WTC11 (cell line): ENCODE measurements at places on chromosomes 2 and 18. TPM values are rescaled to one million over a fixed set of nuclear protein-coding genes. Genes with fewer than 3 reads are reported as not detected.

GRCh38 chr2:96525211-96525507 is 11.4 kb upstream of the ARID5A start:
- no peak for DNase-seq

GRCh38 chr2:99863903-99864270 is 278.5 kb downstream of the AFF3 start:
- DNase-seq, result no peak

- DNase-seq, result no peak
These were observed 63.3 kb upstream of the EFEMP1 start for GRCh38 chr2:55986700-55987440.

GRCh38 chr2:164898475-164898874 is 56.9 kb downstream of the SLC38A11 start:
- DNase-seq, result no peak

DNA sequence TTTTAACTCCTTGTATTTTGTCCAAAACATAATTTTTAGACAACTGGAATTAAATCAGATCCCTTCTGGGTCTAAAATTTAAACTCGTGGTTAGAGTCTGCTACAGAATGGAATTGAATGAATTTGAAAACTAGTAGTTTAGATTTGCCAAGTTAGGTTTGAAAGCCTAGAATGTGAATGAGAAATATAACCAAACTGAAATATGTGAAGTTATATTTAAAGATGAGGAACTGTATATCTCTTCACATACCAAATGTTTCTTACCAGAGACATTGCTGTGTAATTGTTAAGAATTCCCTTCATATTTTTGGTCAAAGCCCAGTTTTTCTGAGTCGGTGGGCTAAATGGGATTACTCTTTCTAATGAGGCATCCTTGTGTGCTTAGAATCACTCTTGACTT is 74.2 kb downstream of the LPIN1 start:
- no peak for DNase-seq

DNA sequence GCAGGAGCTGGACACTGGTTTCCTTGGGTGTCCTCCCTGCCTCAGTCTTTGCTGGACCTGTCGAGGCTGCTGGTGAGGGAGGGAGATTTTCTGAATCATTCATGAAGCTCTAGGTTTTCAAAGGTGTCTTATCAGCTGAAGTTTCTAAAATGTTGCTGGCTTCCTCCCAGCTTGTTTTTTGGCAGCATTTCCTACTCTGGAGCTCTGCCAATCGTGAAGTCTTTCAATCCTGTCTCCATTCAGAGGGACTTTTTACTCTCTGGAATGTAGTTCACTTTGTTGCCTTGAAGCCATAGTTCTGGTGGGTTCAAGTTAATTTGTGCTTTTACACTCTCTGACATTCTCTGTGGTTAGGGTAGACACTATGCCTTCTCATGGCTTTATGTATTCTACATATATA is 23.9 kb downstream of the SNTG2 start:
- DNase-seq, result no peak

DNA sequence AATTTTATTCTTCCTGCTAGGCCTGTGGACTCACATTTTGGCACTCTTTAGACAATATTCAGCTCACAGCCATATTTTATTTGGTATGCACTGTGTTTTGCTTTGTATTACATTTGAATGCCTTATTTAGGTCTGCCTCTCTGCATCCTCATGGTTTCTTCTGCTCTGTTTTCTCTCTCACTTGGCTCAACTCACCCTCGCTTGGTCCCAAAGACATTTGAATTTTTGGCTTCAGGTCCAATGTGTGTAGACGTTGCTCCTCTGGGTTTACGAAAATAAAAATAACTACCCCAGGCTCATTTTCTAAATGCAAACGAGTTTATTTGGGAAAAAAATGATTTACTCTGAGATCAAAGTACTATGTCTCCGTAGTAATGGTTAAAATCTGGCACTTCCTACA is 91.1 kb upstream of the REG3A start:
- no peak for DNase-seq

GRCh38 chr2:229170171-229170570 is 100.9 kb downstream of the PID1 start:
- DNase-seq, result no peak

- DNase-seq, result no peak
These were observed 38.5 kb downstream of the PSMG2 start for GRCh38 chr18:12741351-12741750.

GRCh38 chr18:41756141-41756540 is 198.9 kb upstream of the PIK3C3 start:
- no peak for DNase-seq

GRCh38 chr2:159785195-159785594 is 12.8 kb downstream of the CD302 start:
- no peak for DNase-seq

GRCh38 chr2:179428649-179429048 is 164.0 kb upstream of the SESTD1 start:
- peak; percentile 16 for DNase-seq

GRCh38 chr18:75041586-75041985 is 167.4 kb downstream of the PTGR3 start:
- no peak for DNase-seq

DNA sequence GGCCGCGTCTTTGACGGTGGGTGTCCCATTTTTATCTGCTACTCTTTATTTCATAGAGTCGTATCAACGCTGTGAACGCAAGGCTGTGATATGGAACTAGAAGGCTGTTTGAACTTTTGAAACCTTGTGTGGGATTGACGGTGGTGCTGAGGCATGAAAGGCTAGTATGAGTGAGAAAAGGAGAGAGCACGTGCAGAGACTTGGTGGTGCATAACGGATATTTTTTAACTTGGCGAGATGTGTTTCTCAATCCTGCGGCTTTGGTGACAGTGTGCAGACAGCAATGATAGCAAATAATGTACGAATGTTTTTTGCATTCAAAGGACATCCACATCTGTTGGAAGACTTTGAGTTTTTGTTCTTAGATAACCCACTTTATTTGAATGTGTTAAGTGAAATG is 6.2 kb downstream of the HES6 start:
- DNase-seq, result no peak

- no peak for DNase-seq
These were observed 1229.1 kb upstream of the ACVR2A start for GRCh38 chr2:146615778-146616177.

DNA sequence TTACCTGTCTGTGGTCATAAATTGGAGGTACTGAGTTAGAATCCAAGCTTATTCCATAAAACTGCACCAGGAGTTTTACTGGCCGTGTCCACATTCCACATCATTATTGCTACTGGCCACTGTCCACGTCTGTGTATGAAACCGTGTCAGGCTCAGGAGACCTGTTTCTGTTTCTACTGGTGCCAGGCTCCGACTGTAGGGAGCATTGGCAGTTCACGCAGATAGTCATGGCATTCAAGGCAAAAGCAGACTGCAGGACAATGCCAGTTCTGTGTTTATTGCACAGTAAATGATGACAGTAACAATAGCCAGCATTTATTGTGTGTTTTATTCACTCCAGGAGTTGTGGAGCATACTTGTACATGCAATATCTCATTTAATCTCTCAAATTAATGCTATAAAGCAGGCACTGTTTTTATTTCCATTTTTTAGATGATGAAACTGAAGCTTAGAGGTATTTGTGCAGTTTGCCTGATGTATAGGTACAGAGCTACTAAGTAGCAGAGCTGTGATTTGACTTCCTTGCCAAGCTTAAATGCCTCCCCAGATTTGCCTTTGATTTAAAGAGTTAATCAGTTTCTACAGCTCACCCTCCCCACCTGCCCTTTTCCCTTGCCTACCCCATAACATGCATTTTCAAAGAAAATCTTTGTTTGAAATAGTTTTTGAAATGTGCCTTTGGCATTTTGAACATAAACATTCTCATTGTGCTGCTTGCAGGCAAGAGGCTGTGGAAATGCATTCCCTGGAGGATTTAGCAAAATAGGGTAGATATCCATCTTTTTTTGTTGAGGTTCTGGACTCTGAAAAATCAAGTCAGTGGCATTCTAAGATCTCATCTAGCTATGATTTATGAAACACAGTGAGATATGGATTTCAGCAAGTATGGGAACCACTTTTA is 55.5 kb downstream of the MAP4K4 start:
- DNase-seq, result no peak

- no peak for DNase-seq
These were observed 143.9 kb downstream of the CCBE1 start for GRCh38 chr18:59553273-59553870.

DNA sequence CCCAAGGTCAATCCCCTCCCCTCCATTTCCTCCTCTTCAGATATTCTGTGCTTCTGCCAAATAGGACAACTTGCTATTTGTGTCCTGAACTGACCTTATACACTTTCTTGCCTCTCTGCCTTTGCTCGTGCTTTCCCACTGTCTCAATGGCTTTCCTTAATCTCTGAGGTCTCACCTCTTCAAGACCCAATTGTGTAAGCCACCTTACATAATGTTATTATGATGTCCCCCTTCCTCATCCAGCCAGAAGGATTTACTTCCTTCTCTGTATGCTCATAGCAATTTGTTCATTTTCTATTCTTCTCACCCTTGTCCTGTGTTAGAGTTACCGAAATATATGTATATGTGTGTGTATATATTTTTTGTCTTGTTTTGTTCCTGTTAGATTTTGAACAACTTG is 26.9 kb upstream of the DARS1 start:
- no peak for DNase-seq

GRCh38 chr2:100242891-100243619 is 79.2 kb downstream of the LONRF2 start:
- peak; percentile 87 for DNase-seq

- DNase-seq, result no peak
These were observed 59.5 kb downstream of the ACKR3 start for GRCh38 chr2:236628981-236629605.

GRCh38 chr18:45137087-45137419 is 456.4 kb downstream of the SETBP1 start:
- DNase-seq, result no peak

GRCh38 chr18:41378598-41378997 is 576.4 kb upstream of the PIK3C3 start:
- DNase-seq, result no peak

DNA sequence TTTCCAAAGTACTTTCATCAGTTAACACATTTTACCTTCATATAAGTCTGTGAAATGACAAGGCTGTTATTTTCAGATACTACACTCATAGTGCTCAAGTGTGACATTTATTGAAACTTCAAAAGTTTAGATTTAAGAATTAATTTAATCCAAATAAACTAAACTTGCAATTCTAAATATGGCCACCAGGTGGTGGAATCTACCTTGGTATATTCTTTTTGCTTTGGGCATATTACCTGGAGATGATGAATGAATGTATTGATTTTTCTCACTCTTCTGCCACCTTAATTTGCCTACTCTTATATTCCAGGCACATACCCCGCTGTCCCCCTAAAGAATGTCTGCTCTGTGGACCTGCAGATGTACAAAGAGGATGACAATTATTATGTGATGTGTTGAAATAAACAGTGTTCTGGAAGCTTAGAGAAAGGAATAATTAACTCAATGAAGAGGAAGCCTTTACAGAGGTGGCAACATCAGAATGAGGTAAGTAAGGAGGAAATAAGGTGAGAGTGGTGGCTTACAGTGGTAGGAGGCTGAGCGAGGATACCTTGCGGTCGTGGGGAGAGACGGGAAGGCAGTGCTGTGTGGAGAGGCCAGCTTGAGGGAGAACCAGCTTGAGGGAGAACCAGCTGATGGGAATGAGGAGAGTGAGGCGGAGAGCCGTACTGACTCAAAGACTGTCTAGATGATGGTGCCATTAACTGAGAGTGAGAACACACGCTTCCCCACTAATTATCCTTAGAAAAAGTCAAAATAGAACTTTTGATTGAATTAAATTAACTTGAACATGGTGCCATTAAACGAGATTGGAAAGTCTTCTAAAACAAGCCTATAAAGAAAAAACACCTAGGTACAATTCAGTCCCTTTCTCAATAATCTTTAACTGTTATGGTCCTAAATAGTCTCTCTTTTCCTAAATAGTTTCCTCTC is 179.5 kb downstream of the CELF4 start:
- DNase-seq, result no peak

- DNase-seq, result peak; percentile 86
These were observed at the start of gene MOCOS for GRCh38 chr18:36187193-36187825. Gene MOCOS, plus strand, starts transcription at chr18:36187497. Its CDS starts 43 bp downstream, at chr18:36187540.

- DNase-seq, result no peak
These were observed 464.3 kb upstream of the ID2 start for GRCh38 chr2:8217468-8218030.

DNA sequence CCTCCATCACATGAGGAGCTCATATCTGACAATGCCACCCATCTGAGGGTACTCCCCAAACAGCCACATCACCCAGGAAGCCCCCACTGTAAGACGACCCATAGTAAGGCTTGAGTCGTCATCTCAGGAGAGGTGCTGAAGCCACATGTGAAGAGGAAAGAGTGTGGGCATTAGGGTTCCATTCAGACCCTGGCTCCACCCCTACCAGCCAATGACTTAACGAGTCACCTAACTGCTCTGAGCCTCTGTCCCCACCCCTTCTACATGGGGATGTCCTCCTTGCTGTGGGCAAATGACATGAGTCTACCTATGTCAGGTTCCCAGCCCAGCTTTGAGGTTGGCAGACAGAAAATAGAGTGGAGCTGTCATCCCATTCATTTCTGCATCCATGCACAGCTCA is 46.3 kb downstream of the C1QL2 start:
- DNase-seq, result no peak

DNA sequence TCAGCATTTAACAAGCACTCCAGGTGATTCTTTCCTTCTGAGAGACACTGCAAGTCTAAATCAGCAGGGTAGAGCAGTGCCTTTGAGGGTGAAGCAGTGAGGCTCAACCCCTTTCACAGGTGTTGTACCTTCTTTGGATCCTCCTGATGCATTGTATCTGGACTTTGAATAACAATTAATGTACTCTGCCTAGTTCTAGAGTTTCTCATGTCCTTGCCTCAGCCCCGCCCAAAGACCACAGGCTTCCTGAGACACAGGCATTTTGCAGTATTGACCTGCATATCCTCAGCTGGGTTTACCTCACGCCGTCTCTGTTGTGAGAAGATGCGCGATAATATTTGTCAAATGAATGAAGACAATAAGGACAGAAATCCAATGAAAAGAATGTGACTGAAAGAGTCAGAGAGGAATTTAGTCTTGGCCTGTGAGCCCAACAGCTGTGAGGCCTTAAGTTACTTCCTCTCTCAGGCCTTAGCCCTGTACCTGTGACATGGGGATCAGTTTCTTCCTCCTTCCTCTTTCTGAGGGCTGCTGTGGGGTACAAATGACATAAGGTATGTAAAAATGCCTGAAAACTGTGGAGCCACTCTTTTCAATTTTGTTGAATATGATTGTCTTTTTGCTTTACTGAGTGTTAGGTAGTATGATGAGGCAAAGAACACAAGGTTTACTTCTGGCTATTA is 43.7 kb downstream of the WIPF1 start:
- no peak for DNase-seq

GRCh38 chr2:189527812-189528592 is 52.6 kb downstream of the SLC40A1 start:
- DNase-seq, result no peak

Gene RGPD3
- 0.07 to 0.11 TPM (median 0.11 TPM) in 3 replicates for total RNA-seq

Gene GKN1
- total RNA-seq, result not detected in 3 replicates

Gene MCEE
- 17.2 to 19.1 TPM (median 18.7 TPM) in 3 replicates for total RNA-seq

Gene CNGA3
- total RNA-seq, result not detected in 3 replicates

Gene GYPC
- 21.9 to 28.1 TPM (median 23.9 TPM) in 3 replicates for total RNA-seq

Gene SAG
- 0.14 TPM in 1 of 3 replicates, not detected in the others for total RNA-seq

Gene CNDP1
- 0.11 to 0.28 TPM (median 0.25 TPM) in 3 replicates for total RNA-seq

Gene CXCR1
- total RNA-seq, result not detected in 3 replicates

Gene CCDC68
- total RNA-seq, result 0.23 to 0.92 TPM (median 0.55 TPM) in 3 replicates

Gene SLC4A3
- 7.8 to 9.9 TPM (median 8.7 TPM) in 3 replicates for total RNA-seq

Gene KCNJ3
- 0.31 to 0.69 TPM (median 0.32 TPM) in 3 replicates for total RNA-seq

Gene XDH
- total RNA-seq, result 3.0 to 3.7 TPM (median 3.7 TPM) in 3 replicates

Gene CYTIP
- total RNA-seq, result 0.66 to 1.2 TPM (median 0.89 TPM) in 3 replicates

Gene GRP
- total RNA-seq, result 0.22 TPM in 1 of 3 replicates, not detected in the others

Gene VWA3B
- total RNA-seq, result not detected in 3 replicates

Gene FASTKD2
- total RNA-seq, result 26.2 to 33.7 TPM (median 26.3 TPM) in 3 replicates

Gene SCYGR6
- total RNA-seq, result not detected in 3 replicates

Gene CAPN14
- 0.11 to 0.37 TPM (median 0.11 TPM) in 3 replicates for total RNA-seq
